ENCODE measurements at places on chromosomes 4 and X.

- peak; percentile 39 for DNase-seq
Measured at GRCh38 chrX:110310896-110311295, 7.0 kb downstream of the AMMECR1 start.

GRCh38 chrX:114841051-114841450 is 176.4 kb downstream of the IL13RA2 start:
- no peak for DNase-seq

DNA sequence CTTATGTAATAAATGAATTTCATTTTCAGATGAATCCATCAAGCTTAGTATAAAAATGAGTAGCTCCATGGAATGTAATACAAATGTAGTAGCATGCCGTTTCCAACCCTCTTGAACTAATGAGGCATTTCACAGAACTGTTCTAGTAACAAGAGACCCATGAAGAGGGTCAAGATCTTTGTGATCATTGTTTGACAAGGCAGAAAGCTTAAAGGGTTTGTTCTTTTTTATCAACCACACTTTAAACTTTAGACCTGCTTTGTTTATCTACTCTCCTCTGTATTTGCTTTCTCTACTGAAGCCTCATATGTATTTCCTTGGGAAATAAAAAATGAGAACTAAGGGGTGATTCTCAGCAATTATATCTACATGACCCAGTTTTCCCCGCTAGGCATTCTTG is 513.9 kb downstream of the ARAP2 start:
- DNase-seq: no peak

DNA sequence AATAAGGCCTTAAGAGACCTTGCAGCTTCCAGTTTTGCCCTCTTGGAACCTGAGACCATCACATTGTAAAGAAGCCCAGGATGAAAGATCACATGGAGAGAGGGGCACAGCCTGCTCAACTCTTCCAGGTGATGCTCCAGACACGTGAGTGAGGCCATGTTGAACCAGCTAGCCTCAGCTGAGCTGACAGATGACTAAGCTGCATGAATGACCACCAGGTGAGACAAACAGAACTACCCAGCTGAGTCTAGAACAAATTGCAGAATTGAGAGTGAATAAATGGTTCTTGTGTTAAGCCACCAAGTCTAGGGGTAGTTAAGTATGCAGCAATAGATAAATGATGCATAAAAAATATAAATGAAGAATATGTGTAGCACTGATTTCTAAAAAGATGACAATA is 16.8 kb upstream of the GPR82 start:
- DNase-seq: no peak

- peak; percentile 28 for DNase-seq
Measured at GRCh38 chrX:7088968-7089615, 58.4 kb upstream of the STS start.

DNA sequence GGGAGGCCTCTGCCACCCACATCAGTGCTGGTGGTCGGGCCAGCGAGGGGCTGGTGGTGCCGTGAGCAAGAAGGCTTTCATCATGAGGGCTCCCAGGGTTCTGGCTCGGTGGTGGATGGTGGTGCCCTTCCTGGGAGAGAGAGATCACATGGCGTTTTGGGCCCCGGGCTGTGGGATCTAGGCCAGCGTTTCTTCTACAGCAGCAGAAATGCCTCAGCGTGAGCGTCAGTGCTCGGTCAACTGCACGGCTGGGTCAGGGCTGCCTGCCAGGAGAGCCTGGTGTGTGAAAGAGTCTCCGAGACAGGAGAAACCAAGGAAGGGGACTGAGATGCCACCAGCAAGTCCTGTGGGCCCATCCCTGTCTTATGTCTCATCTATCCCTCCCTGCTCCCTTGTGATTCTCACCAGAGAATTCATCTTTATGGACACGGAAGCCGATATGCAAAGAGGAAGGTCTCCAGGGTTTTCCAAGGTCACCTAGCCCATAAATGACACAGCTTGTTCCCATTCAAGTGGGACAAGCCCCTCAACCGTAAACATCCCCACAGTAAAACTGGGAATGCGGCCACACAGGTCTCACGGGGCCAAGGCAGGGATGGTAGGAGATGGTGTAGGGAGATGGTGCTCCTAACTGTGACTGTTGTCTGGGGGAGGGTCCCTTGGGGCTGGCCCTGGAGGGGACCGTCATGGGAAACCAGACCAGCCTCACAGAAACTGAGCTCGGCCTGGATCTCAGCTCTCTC is 99.2 kb downstream of the SORCS2 start:
- DNase-seq: no peak
